ENCODE measurements at places on chromosomes 7 and 10.

DNA sequence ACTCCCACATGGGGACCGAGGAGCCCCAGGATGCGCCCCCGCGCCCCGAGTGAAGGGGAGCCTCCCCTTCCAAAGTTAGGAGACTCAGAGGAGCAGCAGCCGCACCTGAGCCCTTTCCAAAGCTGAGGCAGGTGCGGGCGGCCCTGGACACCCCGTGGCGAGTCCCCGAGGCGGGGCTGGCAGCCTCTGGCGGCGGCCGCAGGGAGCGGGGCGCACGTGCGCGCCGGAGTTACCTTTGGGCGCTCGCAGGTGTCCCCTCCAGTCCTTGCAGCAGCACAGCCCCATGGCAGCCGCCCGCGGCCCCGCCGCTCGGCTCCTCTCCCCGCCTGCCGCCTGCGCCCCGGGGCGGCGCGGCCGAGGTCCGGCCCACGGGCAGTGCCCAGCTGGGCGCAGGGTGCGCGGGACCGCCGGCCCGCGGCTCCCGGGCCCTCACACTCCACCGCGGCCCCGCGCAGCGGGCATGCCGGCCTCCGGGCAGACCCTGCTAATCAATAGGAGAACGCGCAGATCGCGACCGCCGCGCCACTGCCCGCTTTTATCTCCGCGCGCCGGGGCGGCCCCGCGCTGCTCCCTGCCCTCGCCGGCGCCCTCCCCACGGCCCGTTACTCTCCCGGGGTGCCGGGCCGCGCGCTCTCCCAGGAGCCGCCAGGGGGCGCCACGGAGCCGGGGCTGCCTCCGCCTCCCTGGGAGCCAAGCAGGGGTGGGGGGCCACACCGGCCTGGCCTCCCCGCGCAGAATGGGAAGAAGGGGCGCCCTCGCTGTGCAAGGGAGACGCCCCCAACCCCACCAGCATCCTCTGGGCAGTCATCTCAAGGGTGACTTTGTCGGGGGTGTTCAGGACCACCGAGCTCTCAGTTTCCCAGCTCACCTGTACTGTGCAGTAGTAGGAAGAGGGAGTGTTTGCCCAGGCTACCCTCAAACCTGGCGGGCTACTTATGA is 80.8 kb downstream of the ARHGAP22 start:
- DNase-seq = no peak

DNA sequence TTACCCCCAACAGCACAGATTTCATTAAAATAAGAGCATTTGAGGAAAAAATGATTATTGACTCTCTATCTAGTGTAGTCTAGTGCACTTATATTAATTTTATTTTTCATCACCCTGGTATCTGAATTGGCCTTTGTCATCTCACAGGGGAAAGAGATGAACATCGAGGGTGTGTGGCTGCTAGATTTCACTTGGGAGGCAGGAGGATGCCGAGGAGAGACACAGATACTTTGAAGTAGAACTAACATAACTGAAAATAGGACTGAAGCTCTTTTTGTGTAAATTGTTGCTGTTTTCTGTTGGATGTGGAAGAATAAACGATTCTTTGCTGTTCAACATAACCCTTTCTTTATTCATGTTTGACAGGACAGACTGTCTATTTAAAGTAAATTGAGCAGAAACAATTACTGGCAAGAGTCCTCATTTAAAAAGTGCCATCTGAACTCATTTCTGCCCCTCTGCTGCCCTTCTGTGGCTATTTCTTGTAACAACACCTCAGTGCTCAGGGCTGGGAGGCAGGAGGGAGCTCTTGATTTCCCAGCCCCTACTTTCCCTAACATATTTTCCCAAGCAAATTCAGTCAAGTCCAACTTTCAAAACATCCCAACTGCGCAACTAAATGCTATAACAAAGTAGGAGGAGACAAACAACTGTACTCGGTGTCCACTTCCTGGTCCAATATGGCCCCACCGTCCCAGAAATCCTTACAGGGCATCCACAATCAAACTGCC is 15.6 kb downstream of the LYZL1 start:
- no peak for DNase-seq

DNA sequence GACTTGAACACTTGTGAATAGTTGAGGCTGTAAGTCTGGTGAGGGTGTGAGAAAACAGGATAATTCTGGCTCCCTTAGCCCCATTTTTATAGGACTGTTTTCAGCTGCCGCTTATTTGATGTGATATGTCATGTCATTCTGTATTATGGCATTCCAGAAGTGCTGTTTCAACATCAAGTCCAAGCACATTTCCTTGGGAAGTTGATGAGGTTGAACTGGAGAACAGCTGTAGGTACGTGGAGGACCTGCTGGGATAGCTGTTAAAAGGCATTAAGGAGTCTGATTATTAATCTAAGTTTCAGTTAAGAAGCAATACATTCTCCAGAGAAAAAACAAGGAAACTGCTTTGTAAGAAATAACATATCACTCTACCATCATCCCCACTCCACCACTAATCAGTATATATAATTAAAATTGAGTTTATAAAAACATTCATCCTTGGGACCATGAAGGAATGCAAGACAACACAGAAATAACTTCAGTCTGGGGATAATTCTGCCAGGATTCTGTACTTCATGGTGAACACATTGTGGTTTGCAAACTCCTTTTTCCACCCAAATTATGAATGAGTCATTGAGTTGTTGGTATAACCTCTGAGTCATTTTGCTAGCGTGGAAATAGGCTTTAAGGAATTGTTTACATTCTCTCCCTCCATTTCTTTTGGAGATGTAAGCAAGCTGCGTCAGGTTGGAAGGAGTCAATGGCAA is 39.9 kb upstream of the TMEM229A start:
- no peak for DNase-seq

DNA sequence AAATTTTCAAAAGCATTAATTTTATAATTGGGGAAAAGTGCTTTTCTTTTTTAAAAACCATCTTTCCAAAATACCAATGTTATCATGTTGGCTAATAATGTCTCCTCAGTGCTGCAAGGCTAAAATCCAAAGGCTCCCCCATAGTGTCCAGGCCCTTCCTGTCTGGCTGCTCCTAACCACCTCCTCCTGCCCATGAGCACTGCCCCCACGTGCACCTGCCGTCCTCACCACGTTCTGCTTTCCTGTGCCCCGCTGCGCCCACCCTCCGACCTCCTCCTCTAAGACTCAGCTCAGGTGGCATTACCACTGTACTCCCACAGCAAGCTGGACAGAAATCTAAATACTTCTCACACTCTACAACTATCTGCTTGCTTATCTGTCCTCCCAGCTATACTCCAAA is 17.7 kb downstream of the PAXIP1 start:
- DNase-seq = no peak

- no peak for DNase-seq
These were observed 138.1 kb upstream of the TCF7L2 start for GRCh38 chr10:112811741-112812551.

- DNase-seq = no peak
These were observed 10.8 kb downstream of the ANTXRL start for GRCh38 chr10:46297406-46298204.

- no peak for DNase-seq
These were observed 408.9 kb upstream of the AUTS2 start for GRCh38 chr7:69189406-69189805.

DNA sequence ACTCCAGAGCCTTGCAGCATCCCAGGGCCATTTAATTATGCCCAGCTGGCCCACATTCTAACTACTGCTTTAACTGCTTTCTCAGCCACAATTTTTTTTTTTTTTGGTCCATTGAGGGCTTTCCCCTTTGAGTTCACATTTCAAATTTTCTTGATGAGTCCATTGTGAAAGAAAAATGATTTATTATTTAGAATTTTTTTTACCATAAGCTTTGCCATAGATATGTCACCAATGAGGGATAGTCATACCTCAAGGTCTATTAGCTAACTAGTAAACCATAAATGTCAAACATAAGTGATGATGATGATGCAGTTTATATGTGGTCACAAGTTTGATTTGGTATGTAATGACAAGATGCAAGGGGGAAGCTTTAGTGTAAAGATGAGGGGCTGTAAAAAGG is 282.9 kb downstream of the BICC1 start:
- no peak for DNase-seq

DNA sequence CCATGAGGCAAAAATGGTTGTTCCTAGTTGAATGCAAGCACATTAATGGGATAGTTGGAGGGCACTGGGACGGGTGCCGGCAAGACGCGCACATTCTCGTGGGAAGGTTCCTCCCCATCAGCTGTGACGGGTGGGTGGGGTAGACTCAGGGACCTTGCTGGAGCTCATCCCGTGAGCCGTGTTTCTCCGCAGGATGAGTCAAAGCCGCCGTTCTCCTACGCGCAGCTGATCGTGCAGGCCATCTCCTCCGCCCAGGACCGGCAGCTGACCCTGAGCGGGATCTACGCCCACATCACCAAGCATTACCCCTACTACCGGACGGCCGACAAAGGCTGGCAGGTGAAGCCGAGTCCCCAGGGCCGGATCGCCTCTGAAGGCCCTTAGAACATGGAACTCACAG is 20.4 kb upstream of the AP5Z1 start:
- DNase-seq = no peak
